ENCODE measurements at places on chromosomes 6 and 20. TPM values are rescaled to one million over a fixed set of nuclear protein-coding genes. Genes with fewer than 3 reads are reported as not detected.

DNA sequence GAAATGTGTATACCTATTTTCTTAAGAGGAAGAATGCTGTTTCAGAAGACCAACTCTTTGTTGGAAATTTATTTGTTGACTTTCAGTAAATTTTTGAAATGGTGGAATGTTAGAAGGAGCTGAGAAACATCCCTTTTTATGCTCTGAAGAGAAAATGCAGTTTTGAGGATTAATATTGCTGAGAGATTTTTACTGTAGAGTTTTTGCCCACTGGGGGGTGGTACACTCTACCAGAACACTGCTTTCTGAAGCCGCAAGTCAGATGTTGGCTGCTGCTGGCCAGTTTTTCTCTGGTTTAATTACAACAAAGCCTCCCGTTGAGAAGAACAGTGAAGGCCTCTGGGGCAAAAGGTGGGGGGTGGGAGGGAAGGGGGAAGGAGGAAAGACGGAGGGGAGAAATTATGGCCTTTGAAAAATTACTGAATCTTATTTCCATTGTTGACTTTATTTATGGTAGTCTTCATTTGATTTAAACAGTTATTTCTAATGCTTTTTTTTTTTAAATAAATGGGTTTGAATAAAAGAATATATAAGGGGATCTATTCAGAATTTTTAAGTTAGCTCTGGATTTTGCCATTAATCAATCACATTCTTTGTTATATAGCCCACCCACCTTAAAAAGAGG lies 3.0 kb downstream of the FLRT3 start:
- peak; percentile 84 for DNase-seq

DNA sequence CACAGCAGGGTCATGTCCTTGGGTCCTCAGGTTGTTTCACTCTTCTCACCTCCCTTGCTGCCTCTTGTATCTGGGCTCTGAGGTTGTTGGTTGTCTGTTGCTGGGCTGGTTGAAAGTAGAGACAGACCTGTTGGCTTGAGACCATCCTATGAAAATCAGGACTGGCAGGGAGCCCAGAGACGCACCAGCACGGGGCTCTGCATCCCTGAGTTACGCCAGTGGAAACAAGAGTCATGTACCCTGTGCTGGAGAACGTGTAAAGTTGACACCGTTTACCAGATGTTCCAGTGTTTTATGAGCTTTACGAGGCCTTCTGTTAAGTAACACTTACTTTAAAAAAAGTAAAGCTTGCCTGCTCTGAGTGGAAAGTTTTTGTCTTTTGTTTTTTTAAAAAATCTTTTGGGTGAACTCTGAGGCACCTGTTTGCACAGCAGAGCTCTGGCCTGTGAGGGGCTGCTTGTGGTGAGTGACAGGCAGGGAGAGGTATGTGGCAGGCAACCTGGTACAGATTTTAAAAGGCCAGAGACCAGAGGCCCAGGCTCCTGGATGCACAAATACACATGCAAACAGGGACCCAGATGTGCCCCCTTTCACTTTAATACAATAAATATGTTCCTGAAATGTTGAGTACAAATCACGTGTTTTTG lies 260.0 kb upstream of the SUPT3H start:
- no peak for DNase-seq

GRCh38 chr6:35451354-35452182 lies 570 bp upstream of the FANCE start:
- no peak for DNase-seq

OR12D3 gene
- not detected for polyA plus RNA-seq

BPI gene
- polyA plus RNA-seq: 0.32 TPM

DNA sequence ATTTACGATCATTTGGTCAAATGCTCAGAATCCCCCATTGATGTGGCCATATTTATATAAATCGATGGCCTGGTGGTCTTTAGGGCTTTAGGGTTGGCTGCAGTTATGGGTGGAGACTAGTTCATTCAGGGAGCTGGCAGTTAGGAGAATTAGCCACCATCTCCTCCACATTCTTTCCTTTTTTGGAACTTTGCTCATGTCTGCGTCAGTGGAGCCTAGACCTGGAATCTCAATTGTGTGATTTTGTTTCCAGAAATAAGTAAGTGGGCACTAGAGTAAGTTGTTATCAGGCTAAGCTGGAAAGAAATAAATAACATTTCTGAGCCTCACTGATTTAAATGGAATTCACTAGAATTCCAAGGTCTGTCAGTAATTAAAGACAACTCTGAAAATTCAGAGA lies 29.0 kb upstream of the ELOVL5 start:
- DNase-seq: no peak

PLA2G7 gene
- polyA plus RNA-seq: 2.6 TPM

DNA sequence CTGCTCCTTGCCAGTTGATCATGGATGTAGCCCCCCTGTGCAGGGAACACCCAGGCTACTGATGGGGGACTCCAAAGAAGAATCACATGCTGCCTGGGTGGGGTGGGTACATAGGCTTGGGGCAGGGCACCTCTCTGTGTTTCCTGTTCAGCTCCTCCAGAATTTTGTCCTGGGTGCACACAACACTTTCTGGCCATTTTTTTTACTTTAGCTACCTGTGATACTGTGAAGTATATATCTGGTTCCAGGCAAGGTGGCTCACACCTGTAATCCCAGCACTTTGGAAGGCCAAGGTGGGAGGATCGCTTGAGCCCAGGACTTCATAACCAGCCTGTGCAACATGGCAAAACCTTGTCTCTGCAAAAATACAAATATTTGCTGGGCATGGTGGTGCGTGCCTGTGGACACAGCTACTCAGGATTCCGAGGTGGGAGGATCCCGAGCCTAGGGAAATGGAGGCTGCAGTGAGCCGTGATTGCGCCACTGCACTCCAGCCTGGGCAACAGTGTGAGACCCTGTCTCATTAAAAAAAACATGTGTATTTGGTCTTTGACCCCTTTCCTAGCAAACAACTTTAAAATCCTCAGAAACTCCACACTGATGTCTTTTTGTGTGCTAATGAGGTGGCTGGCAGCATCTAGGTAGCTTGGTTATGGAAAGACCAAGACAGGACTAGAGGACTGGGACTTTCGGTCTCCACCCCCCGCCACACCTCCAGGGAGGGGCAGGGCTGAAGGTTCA lies 14.1 kb downstream of the SLC4A11 start:
- no peak for DNase-seq

DNA sequence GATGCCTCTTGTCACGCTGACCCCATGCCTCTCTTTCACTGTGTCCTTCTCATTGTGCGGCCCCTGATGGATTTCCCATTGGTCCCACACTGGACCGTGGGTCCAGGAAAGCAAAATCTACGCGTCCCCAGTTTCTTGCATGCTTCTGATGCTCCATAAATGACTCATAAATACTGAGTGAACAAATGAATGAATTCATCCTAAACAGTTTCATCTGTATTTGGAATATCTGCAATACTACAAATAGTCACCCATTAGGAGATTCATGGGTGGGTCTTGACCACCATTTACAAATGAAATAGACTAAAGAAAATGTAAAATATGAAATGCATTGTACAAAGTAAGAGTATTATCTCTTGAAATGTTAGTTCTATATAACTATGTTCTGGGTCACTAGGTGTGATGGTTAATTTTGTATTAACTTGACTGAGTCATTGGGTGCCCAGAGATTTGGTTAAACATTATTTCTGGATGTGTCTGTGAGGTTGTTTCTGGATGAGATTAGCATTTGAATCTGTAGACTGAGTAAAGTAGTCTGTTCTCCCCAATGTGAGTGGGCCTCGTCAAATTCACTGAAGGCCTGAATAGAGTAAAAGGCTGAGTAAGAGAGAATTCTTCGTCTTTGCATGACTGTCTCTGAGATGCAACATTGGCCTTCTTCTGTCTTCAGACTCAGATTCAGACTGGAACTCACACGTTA lies 448.7 kb downstream of the PREX1 start:
- no peak for DNase-seq

CASS4 gene
- polyA plus RNA-seq: 3.6 TPM

BPIFB2 gene
- polyA plus RNA-seq: not detected

- DNase-seq: no peak
These were observed 470.1 kb downstream of the MAFB start for GRCh38 chr20:40218971-40219370.

OR2H2 gene
- 0.20 TPM for polyA plus RNA-seq

HLA-G gene
- 6.9 TPM for polyA plus RNA-seq

DNA sequence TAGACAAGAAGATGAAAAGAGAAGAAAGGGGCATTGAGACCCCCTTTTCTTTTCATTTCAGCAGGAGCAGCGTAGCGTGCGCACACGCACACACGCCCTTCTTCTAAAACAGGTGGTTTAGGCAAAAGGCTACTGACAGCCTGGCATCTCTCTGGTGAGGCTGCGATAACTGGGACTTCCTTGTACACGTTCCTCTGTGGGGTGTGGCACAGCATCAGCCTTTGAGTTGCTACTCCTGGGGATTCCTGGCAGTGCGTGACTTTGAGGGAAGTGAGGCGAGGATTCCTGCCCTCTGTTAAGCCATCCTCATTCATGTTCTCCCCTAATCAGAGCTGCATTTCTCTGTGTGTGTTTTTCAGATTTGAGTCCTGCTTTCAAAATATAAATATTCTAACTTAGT lies 94.7 kb downstream of the TMEM170B start:
- no peak for DNase-seq

GRCh38 chr6:100163035-100163434 lies 169.0 kb upstream of the MCHR2 start:
- no peak for DNase-seq

- no peak for DNase-seq
These were observed 5.2 kb downstream of the ZKSCAN3 start for GRCh38 chr6:28354688-28355554.

DNA sequence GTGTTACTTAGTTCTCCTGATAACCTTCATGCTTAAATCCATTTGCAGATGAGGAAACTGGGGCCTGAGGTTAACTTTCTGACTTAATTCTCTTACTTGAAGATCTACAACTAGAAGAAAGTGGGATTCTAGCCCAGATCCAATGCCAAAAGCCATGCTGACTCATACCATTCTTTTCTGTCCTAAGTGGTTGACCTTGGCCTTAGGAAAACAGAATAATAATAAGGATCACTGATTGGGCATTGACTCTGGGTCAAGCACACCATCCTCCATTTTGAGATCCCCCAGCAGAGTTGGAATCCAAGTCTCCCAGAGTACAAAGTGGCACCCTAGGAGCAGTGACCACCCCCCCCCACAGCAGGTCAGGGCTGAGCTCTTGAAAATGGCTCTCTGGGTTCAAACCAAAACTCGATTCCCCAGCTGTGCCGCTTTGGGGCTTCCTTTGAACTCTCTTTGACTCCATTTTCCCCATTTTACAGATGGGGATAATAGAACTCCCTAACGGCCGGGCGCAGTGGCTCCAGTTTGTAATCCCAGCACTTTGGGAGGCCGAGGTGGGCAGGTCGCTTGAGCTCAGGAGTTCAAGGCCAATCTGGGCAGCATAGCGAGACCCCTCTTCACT lies 12.8 kb upstream of the ZNF217 start:
- no peak for DNase-seq

DNA sequence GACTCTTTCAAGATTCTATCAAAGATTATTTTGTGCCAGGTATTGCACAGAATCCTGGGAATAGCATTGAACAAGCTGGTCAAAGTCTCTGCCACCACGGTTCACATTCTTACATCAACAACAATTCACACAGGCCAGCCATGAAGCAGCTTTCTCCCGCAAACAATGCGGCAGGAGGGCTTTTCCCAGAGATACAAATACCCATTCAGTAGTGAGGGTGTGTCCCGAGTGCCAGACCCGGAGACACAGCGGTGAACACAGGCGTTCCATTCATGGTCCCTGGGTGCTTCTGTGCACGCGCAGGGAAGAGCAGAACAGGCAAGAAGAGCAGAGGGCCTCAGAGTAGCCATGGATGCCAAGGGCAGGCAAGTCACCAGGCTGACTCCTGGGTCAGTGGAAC lies 83.3 kb upstream of the PDE10A start:
- DNase-seq: no peak

DNA sequence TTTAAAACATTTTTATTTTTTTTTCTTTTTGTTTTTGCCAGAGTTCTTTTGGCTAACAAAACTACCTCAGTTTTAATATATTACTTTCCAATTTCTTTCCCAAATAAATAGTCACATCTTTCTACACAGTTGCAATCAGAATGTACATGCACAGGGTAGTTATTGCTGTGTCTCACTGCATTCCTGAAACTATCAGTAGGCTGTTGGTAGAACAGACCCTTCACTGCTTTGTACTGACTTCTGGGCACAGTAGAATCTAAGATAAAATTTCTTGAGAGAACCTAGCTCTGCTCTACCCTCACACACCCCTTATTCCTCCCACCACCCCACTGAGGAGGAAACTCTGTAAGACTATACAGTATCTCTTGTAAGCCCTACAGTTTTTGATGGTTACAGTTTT lies 19.9 kb downstream of the TPX2 start:
- DNase-seq: no peak

C2 gene
- 3.9 TPM for polyA plus RNA-seq

AGPAT1 gene
- 94.6 TPM for polyA plus RNA-seq

GRCh38 chr6:2259002-2259494 lies 13.6 kb upstream of the GMDS start:
- DNase-seq: no peak

AIF1 gene
- polyA plus RNA-seq: 60.5 TPM

GRCh38 chr20:54038961-54039360 lies 31.4 kb downstream of the BCAS1 start:
- DNase-seq: no peak

WFDC10B gene
- not detected for polyA plus RNA-seq

Measured in left kidney (tissue), 8 donors.